ENCODE measurements at places on chromosomes 6 and 20. TPM values are rescaled to one million over a fixed set of nuclear protein-coding genes. Genes with fewer than 3 reads are reported as not detected.

HTR1E gene
- total RNA-seq, result not detected

ZC3H12D gene
- total RNA-seq, result 0.16 TPM

FKBP1A gene
- 419 TPM for total RNA-seq

RIPOR3 gene
- not detected for total RNA-seq

GSTA2 gene
- total RNA-seq, result not detected

UQCC2 gene
- 55.8 TPM for total RNA-seq
